ENCODE measurements at places on chromosomes 16 and 17. TPM values are rescaled to one million over a fixed set of nuclear protein-coding genes. Genes with fewer than 3 reads are reported as not detected.

The GPRC5C gene
- total RNA-seq, result 328 TPM

- DNase-seq, result no peak
These were observed 5.6 kb downstream of the ZNRF1 start for GRCh38 chr16:75004460-75004859.

- no peak for DNase-seq
These were observed 9.5 kb downstream of the ALOX15 start for GRCh38 chr17:4631836-4632580.

DNA sequence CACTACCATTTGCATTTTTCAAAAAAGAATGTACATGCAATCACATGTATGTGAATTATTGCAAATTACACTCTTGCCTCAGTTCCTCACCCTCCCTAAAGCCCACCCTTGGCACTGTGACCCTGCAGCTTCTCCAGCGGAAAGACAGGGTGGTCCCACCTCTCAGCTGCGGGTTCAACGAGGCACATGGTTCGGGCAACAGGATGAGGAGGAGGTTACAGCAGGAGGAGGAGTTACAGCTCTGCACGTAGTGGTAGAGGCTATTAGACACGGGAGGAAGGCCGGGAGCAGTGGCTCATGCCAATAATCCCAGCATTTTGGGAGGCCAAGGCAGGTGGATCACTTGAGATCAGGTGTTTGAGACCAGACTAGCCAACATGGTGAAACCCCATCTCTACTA, 5.2 kb downstream of the C16orf95 start:
- no peak for DNase-seq

- DNase-seq, result no peak
These were observed 19.5 kb downstream of the MPHOSPH6 start for GRCh38 chr16:82150549-82150948.

The SLC6A2 gene
- not detected for total RNA-seq

The C16orf96 gene
- total RNA-seq, result not detected

Data from Caki2 (cell line).